ENCODE measurements at places on chromosomes 5 and 9.

DNA sequence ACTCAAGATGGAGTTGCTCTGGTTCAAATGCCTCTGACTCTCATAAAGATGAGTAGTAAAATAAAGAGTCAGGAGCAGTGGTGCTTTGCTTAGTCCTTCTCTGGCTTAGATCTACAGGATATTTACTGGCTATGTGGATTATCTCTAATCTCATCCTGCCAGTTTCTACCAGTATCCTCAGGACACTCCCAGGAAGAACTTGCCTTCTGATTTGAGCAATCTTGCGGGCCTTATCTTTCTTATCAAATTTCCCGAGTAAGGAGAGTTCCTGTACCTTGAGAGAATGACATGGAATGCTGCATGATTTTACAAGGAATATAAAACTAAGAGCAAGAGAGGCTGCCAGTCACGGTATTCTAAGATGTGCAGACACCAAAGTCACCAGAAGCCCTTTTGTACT, 364.0 kb downstream of the ARHGEF28 start:
- no peak for DNase-seq

DNA sequence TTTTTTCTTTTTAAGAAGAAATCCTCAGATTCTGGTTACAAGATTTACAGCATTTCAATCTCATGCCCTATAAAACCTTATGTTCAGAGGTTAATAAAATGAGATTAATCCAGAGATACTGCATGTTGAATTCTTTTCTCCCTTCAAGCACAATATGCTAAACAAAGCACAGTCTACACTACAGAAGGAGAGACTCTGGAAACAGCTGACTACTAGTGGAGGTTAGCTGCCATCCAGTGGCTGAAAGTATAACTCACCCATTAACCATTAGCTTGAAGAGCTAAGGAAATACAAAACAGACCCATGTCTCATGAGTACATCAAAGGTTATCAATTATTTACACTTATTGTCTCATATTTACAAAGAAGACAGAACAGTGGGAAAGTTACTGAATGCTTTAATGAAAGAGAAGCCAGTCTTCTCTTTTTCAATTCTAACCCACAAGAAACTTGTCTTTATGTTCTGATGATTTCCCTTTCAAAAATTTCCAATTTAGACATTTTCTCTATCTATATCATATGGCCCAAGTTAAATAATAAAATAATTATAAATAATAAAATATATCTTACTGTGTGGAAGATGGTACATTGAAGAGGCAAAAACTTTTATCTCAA, 12.7 kb upstream of the DNAH5 start:
- DNase-seq = no peak

DNA sequence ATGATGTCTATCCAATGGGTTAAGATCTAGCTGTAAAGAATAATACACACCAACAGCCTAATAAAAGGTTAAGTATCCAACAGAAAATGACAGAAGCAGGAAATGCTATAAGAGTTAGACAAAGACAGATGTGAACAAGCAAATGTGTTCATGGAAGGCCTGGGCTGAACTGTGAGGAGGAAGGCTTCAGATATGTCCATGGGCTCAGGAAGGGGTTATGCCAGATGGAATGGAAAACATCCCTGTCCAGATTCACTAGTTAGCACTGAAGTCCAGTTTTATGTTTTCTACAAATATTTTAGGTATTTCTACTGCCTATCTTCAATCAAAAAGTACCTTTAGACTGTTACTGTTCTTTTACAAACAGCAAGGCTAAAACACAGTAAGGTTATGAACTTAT, 27.1 kb downstream of the ERAP1 start:
- no peak for DNase-seq

DNA sequence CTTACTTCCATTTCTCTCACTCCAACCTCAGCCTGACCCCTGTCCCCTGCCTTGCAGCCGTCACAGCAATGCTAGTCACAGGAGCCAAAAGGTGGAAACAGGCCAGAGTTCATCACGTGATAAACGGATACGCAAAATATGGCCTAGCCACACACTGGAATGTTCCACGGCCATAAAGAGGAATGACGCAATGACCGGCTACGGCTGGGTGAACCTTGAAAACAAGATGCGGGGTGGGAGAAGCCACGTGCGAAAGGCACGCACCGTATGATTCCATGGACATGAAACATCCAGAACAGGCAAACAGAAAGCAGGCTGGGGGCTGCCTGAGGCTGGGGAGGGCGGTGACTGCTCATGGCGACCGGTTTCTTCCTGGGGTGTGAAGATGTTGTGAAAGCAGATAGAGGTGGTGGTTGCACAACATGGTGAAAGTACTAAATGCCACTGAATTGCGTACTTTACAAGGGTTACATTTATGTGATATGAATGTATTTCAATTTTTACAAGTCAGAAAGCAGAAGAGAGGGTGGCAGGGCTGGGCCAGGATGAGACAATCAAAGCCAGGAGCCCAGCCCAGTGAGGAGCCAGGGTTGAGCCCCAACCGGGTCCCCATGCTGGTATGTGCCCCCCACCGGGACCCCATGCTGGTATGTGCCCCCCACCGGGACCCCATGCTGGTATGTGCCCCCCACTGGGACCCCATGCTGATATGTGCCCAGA, 117.8 kb upstream of the SARDH start:
- DNase-seq = no peak

GRCh38 chr5:57085306-57086081, 88.4 kb upstream of the GPBP1 start:
- DNase-seq = no peak

DNA sequence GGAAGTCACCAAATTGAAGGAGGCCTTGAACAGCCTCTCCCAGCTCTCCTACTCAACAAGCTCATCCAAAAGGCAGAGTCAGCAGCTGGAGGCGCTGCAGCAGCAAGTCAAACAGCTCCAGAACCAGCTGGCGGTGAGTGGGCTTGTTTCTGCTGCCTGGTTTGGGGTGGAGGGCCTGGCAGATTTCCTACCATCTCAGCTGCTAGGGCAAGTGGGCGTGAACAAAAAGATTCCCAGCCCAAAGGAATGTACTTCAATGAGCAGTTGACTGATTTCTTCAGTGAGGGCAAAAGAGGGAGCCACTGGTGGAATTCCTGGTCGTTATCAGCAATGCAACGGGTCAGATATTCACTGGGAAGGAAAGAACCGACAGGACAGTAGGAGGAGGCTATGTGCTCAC, 12.6 kb upstream of the TTC23L start:
- DNase-seq = no peak

- no peak for DNase-seq
These were observed 511.0 kb upstream of the TLE4 start for GRCh38 chr9:79060766-79061165.

DNA sequence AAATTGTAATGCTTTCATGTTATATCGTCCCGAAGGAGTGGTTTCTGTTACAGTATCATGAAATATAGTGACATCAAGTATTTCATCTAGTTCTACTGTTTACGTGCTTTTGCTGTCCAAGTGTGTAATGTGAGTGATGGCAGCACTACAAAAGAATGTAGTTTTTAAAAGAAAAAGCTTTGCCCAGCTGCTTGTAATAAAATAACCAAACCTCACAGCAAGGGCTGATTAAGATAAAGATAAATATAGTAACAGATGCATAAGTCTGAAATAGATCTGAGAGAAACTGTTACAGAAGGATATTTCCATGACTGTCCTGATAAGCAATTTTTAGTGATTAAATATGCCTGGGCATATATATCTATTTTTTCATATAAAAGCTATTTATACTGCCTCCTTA, 106.4 kb downstream of the AUH start:
- no peak for DNase-seq

DNA sequence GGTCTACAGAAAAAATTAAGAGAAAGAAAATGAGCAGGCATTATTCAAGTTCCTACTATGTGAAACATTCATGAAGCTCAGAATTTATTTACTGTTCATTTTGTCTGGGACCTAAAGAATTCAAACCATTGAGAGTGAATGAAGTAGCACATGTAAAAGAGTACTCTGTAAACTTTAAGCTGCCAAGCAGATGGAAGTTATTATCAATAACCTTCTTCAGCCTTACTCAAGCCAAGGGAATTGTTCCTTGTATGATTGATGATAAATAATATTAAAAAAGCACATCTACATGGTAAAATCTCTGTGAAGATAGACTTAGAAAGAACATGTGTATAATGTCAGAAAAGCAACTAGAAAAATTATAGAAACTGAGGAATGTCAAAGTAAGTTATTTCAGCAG, 17.8 kb upstream of the GLIS3 start:
- DNase-seq = no peak

GRCh38 chr9:122789256-122790046, 718 bp downstream of the OR5C1 start:
- no peak for DNase-seq

DNA sequence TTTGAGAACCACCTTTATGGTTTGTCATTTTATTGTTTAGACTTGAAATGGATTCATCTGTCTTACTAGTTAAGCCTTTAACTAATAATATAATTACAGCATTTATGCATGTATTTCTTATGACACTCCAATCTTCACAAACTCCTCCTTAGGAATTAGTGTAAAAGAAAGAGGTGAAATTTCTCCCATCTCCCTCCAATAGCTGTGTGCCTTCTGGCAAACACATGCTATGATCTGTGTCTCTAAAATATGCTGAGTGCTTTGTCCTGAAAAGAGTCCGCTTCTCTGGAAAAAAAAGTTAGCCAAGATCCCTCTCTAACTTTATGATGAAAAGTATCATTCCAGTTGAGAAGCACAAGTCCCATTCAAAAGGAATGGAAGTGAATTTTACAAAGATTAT, 13.9 kb upstream of the TENT4A start:
- DNase-seq = no peak

DNA sequence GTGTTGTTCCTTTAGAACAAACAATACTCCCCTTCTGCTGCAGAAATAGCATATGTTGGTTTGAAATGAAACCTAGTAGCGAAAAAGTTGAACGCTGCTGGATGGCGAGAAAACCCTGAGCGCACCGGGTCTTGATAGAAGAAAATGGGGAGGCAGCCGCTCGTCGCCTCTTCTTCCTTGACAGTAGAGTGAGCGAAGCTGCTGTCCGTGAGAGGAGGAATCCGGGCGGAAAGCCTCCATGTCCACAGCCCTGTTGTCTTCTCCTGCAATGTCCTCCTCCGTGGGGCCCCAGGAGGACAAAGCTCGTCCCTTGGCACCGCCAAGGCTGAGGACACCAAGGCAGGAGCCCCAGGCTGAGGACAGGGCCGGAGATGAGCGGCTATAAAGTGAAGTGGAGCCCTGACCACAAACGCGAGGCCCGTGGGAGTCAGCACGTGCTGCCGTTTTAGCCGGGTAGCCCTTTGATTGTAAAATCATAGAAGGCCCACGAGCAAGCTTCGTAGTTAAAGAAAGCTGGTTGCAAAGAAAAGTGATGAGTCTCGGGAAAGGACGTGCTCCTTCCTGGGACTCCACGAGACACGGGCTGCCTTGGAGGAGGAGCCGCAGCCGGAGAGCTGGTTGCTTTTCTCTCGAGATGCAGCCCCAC, 35.6 kb downstream of the MRPL36 start:
- no peak for DNase-seq

DNA sequence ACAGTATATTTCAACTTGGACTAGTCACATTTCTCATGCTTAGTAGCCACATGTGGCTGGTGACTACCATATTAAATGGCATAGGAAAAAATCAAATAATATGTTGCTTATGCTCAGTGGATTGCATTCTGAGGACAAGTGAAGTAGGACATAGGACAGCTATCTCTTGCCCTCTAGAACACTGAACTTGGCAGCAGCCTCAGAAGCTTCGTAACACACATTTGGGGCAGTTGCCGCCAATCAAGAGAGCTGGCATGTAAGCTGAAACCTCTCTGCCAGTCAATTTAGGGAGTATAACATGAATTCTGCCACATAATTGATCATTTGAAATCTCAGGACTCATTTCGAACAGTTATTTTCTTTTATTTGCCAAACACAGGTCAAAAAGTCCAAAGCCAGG, 505.5 kb downstream of the MAT2B start:
- no peak for DNase-seq

GRCh38 chr5:39461007-39461682, 36.4 kb upstream of the DAB2 start:
- no peak for DNase-seq

DNA sequence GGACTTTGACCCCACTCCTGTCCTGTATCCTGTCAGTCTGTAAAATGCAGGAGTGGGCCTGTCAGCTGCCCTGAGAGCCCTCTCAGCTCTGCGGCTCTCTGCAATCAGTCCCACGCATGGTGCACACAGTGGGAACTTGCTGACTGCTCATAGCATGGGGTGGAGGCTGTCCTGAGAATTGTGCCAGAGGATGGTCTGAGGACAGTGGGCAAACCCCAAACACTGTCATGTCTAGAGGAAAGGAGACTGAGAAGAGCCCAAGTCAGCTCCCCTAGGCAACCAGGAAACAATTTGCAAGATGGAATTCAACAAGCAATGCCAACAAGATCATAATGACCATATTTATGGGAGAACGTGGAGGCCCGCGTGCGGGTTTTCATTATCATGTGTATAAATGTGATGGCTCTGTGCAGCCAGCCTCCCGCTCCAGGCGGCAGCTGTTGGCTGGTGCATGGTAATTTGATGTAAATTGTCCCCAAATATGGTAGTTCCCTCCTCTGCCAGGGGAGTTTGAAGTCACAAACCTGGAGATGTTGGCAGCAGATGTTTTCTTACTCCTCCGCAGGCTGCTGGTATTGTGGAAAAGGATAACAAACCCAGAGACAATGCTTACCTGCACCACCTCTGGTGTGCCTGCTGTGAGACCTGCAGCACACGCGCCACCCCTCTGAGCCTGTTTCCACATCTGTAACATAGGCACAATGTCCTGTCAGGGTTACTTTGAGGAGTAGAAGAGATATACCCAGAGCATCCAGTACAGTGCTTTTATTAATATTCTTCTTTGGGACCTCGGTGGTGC, 39.8 kb upstream of the ALDH1B1 start:
- no peak for DNase-seq

DNA sequence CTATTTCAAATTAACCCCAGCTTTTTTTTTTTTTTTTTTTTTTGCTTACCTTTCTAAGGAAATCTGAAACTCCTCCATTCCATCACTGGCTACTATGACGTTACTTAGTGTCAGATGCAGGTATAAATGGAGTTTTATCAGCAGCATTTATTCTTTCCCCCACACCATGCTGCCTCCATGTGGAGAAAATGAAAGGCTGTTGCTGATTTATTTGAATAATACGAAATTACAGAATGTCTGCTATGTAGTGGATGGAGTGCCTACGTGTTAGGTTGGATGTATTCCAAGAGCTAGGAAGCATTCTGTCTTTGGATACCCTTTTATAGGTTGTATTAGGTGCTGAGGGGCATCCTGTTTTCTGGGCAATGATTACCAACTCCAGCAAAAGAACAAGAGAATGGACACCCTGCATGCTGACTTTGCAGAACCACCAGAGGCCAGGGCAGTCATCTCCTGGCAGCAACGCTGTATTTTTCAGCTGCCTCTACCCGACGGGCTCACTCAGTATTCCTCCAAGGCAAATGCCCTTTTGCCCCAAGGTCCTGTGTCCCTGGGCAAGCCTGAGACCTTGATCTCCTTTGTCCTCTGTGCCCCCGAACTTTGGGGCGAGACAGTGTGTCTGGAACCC, 199.5 kb downstream of the ALDH1A1 start:
- no peak for DNase-seq
